ENCODE measurements at places on chromosomes 12 and 14.

DNA sequence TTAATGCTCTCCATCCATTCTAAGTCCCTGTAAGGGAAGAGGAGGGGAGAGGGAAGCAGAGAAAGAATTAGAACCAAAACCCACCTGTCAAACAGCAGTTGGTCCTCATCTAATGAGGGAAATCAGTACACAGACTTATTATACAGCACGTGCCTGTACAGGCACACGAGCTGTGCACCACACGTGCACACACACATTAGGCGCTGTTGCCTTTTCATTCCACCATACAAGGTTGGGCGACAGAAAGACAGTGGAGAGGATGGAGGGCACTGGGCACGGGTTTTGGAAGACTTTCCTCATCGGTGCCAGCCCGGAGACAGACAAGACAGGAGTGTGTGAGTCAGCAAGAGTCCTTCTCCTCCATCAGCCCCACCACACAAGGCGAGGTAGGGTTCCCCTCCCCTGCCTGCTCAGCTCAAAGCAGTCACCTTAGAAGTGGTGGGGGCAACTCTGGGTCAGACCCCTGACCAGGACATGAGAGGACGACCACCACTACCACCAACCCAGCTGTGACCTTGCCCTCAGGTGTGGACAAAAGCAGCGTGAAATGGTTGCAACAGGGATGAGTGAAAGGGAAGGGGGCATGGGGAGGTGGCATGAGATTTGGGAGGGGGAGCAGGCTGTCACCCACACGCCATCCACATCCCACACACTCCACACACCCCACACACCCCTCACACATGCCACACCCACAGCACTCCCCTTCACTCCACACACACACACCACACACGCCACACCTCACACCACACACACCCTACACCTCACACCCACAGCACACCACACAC, 80.7 kb downstream of the ACTN1 start:
- DNase-seq: no peak

DNA sequence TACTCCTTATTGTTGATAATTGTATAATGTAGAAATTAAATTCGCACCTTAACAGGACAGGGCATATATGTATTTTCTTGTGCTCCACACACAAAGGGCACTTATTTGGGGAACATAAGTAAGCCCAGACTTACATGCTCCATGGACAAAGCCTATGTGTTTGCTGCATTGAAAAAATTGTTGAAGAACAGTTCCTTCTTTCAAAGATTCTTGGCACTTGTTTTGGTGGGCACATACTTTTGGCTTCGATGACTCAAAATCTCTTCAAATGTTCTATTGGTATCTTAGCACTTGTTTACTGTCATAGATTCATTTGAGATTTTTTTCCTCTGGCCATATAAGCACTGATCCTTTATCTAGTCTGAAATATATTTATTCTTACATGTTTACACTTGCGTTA, 1.4 kb upstream of the MAP4K5 start:
- DNase-seq: no peak

DNA sequence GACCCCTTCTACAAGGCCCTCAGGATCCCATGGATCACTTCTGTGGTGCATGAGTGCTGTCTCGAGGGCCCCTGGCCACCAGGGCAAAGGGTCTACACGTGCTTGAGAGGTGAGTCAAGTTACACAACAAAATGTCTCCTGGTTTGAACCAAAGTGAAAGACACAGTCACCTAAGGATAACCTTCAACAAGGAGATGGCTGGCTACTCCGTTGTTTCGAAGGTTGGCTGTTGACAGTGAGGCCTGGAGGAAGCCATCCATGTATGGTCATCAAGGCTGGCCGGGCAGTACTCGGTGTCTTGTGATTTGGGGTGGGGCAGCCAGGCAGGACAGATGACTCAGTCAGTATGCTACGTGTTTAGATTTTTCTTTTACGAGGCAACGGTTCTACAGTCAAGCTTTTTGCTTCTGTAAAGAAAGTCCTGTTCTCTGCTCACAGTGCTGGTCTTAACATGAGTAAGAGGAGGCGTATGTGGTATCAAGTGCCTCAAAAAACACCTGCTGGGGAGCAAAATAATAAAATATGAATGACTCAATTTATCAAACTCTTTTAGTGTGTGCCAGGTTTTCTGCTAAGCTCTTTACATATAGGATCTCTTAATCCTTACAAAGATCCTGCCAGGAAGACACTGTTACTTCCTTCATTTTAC, 18.0 kb upstream of the NT5DC3 start:
- DNase-seq: peak; percentile 97

DNA sequence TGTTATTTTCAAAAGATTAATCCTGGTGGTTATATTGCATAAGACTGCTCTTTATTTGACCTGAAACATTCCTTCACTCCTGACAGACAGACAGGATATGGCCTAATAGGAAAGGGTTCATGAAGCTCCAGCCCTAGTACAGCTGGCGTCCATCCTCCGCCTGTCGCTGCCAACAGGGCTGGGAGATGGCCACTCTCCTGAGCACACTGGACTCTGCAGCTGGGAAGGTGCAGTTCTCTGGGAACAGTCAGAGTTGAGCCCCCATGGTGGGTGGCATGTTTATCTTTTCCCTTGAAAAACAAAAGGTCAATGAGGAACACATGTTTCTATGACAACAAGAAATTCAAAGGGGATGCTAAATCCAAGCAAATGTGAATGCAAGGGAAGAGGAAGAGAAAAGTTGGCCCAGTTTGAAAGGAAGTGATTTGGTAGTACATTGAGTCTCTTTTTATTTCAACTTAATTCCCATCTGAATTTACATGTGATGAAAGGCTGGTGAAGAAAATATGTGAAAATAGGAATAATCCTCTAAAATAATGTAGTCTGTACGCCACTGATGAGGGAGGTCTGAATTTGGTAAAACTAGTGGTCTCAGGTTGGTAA, 89.9 kb upstream of the DCN start:
- DNase-seq: no peak

DNA sequence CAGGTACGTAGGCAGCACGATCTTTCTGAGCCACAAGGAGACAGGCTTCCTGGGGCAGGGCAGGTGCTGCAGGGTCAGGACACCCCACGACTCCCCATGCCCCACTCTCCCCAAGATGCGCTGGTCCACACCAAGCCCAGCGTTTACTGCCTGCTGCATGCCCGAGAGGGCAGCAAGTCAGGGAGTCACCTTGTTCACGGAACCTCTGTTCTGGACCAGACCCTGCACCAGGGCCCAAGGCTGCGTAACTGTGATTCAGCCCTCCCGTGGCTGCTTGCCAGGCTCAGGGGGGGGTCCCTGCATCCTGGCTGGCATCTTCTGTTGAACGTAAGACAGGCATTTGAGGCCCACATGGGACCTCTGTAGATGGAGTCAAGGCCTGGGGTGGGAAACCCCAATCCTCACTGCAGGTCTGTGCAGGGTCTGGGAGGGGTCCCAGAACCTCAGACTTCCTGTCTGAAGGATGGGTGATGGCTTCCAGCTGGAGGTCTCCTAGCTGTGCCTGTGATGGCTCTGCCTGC, 228.6 kb upstream of the RTL1 start:
- no peak for DNase-seq

DNA sequence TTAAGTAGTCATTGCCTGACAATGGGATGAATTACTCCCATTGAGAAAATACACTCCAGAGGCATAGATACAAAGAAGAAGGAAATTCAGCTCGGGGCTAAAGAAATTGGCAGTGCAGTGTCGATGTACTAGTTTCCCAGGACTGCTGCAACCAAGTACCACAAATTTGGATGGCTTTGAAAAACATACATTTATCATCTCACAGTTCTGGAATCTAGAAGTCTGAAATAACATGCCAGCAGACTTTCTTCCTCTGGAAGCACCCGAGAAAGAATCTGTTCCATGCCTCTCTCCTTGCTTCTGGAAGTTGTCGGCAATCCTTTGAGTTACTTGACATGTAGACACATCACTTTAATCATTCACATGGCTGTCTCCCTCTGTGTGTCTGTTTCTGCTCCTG, 101.9 kb downstream of the TMTC3 start:
- DNase-seq: no peak

DNA sequence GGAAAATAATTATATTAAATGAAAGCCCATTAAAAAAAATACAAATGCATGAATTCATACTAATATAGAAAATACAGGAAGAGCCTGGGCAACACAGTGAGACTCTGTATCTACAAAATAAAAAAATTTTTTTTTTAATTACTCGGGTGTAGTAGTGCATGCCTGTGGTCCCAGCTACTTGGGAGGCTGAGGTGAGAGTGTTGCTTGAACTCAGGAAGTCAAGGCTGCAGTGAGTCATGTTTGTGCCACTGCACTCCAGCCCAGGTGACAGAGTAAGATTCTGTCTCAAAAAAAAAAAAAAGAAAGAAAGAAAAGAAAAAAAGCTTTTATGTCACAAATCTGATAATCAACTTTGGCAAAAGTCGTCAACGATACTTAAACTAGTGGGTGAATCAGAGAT, 80.6 kb upstream of the PLEKHA5 start:
- peak; percentile 50 for DNase-seq

GRCh38 chr12:53735-54730, 12.5 kb upstream of the IQSEC3 start:
- no peak for DNase-seq
